ENCODE measurements at places on chromosomes 5 and 9.
A peak's percentile ranks its signal among the peaks of the same experiment; 100 is the strongest.

- DNase-seq, result no peak
Measured at GRCh38 chr5:168936511-168936910, 357.3 kb upstream of the PANK3 start.

DNA sequence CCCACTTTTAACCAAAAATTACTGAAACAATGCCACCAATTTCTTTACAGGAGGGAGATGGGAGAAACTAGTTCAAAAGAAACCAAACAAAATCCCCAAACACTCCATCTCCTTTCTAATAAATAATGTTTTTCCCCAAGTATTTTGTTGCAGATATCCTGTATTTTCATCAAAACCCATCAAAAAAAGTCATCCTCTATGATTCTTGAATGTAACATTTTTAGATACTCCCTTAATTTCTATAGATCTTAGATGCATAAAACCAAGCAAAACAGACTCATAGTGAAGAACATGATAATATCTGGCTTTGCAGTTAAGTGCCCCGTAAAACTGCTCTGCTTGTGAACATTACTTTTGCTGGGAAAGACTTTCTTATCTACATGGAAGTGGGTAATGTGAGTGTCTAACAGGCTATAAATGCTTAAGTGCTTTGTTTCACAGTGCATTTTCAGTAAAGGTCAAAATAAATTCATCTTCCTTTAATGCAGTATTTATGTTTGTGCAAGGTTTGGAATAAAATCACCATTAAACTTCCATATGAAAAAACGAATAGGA lies 77.3 kb upstream of the TBCA start:
- no peak for DNase-seq

- no peak for DNase-seq
Measured at GRCh38 chr5:72480841-72481240, 26.4 kb downstream of the ZNF366 start.

- peak; percentile 19 for DNase-seq
Measured at GRCh38 chr9:106860721-106861639, 2.0 kb upstream of the ZNF462 start.

- DNase-seq, result no peak
Measured at GRCh38 chr9:14418941-14419937, 105.3 kb upstream of the NFIB start.

- DNase-seq, result no peak
Measured at GRCh38 chr5:149826574-149826973, 96.5 kb downstream of the PPARGC1B start.

DNA sequence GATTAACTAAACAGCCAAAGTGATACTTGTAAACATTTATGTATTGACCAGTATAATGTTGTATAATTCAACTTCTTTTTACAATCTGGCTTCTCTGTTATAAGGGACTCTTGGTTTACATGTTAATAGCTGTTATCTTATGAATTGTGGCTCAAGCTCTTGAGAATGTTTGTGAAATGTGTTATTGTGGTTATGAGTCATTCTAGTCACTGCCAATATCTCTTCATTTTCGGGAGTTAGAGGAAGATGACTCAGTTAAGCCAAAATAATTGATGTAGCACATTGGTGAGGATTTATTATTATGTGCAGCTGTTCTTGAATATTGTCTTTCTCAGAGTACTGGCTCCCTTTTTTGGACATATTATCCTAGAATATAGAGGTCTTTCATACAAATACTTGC lies 655.2 kb upstream of the RIOK2 start:
- no peak for DNase-seq

GRCh38 chr9:116286297-116286696 lies 132.7 kb downstream of the PAPPA start:
- peak; percentile 47 for DNase-seq

DNA sequence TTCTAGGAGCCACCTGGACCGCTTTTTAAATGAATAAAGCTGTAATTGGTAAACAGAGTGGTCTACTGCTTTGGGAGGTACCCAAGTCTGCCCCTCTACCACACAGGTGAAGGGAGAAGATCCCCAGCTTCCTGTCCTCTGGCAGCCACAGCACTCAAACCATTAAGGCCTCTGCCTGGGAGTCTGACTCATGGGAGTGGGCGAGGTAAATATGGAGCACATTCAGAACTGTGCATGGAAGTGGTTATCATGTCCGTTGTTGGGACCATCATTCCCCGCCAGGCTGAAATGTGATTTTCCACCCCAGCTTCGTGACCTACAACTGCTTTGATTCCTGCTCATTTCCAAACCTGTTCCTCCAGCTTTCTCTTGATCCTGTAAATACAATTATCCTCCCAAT lies 59.5 kb upstream of the ALDH1B1 start:
- DNase-seq, result no peak

DNA sequence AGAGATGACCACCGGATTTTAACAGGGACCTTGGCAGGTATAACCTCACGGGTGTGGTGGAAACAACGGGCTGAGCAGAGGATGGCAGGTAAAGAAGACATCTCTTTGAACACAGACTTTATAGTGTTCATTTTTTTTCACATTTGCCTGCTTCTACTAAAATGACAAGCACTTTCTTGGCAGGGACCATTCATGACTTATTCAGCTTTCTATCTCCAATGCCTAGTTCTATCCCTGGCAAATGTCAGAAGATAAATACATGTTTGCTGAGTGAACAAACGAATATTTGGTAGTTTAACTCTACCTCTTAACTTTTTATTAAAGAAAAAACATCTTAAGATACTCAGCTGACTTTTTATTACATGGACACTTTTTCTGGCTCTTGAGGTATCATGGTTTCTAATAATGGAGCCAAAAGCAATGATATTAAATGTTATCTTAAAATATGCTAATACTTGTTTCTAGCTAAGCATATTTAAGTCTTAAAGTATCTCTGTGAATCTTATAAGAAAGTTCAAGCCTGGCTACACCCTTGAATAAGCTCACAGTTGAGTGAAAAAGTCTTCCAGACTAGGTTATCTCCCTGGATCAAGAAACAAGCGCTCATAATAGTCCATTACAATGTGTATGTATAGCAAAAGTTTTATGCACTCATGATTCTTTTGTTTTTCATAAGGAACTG lies 8.5 kb downstream of the ELL2 start:
- DNase-seq, result no peak

DNA sequence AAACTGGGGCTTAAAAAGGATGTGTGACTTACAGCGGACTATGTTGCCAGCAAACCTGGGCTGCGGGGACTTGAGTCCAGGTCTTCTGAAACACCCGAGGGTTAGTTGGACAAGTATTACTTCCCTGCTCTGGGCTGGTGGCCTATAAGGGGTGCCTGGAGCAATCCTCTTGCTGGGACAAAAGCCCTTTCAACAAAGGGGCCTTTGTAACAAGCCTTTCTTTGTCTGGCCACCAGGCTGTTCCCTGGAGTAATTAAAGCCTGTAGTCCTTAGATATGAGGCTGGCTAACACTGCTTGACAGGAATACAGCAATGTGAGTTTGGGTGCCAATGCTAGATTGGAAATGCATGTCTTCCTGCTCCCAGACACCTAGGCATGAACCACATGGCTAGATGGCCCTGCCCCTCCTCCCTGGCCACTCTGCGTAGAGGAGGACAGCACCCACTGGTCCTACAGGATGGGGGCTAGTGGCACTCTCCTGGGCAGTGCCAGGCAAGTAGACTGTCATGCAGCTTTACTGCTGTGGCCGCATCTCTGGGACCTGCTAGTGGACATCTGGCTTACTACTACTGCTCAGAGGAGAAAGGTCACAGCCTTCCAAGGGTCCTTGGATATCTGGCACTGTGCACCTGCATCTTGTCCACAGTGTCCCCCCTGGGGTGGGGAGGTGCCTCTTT lies 343.1 kb downstream of the ZSWIM6 start:
- DNase-seq, result peak; percentile 41

DNA sequence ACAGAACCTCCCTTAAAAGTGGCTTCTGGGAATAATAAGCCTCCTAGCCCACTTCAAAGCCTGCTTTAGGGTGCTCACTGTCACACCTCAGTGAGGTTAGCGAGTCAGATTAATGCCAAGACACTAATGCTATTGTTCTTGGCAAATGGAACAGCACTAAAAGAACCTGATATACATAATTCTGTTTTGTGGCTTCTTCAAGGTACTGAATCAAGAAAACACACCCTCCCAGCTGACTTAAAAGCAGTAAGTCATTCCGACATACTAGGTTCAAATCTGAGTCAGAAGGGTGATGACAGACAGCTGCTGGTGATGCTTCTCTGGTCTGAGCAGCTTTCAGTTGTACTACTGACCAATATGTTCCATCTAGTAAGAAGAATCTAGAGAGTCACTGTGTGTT lies 121.6 kb downstream of the OXCT1 start:
- no peak for DNase-seq

DNA sequence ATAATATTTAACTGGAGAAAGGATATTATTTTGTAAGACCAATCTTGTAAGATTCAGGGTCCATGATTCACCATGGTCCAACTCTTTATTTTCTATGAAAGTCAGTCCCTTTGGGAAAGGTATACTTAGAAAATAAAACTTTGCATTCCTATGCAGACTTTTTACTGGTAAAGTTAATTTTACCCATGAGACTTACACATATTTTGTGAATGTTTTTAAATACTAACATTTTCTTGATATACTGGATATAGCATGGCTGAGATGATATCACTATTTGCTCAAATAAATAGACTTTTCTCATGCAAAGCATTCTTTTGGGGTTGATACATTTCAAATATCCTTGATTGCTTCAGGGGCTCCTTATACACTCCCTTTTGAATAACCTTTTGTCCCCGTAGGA lies 512.1 kb downstream of the MAN2A1 start:
- no peak for DNase-seq

GRCh38 chr5:52725065-52725746 lies 62.5 kb upstream of the ITGA1 start:
- DNase-seq, result no peak

DNA sequence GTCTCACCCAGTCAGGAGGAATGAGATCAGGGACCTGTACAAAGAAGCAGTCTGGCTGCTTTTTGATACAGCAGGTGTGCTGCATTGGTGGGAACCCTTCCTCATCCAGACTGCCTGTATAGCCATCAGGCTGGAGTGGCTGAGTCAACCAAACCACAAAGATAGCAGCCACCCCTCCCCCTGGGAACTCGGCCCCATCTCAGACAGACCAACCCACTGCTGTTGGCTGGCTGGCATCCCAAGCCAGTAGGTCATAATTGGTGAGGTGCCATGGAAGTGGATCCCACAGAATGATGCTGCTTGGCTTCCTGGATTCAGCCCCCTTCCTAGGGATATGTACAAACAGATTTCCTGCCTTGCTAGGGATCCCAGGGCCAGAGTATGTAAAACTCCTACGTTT lies 60.9 kb downstream of the YTHDC2 start:
- no peak for DNase-seq

GRCh38 chr5:123204251-123204650 lies 115.2 kb downstream of the PRDM6 start:
- DNase-seq, result no peak

DNA sequence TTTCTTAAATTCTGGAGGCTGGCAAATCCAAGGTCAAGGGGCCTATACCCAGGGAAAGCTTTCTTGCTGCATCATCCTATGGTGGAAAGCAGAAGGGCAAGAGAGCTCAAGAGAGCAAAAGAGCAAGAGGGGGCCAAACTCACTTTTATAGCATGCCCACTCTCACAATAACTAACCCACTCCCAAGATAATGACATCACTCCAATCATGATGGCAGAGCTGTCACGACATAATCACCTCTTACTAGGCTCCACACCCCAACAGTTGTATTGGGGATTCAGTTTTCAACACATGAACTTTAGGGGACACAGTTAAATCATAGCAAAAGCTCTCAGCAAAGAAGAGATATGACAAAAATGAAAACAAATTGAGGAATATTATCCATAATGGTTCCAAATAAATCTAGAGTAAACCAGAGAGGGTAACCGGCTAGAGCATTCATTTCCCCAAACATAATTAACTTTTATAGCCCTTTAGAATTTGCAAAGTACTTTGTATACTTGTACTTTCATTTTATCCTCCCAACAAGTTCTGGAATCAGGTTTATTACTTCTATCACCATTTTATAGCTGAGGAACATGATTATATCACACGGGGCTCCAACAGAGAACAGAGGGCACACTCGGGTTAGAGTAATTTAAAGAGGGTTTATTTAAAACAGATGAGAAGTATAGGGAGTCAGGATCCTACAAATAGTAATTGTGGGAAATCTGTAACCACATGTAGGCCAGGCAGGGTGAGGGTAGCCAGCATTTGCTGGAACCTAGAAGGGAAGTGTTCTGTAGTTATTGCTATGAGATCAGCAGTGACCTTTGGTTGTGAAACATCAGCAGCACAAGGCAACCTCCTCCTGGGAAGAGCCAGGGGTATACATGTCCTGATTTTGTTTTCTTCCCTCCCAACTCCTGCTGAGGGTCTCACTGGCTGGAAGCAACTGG lies 7.2 kb upstream of the TARS1 start:
- no peak for DNase-seq

DNA sequence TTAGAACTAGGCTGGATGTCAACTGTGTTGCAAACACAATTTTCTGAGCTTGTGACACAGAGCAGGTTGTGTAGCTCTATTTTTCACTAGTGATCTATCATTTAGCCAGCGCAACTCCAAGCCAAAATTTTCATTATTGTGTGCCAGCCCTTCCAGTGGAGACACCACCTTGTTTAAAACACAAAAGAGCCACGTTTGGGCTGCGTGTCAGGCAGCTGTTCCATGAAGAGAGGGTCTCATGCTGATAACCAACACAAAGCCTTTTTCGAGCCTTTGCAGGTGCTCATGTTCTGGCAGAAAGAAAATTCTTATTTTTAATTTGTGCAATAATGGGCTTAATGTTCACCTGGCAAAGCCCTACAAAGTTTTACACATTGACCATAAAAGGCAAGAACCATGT lies 237.6 kb upstream of the RGMB start:
- DNase-seq, result no peak

GRCh38 chr5:149002053-149002452 lies 60.8 kb downstream of the SH3TC2 start:
- DNase-seq, result peak; percentile 68

- no peak for DNase-seq
Measured at GRCh38 chr9:38405785-38406184, 13.3 kb downstream of the ALDH1B1 start.

GRCh38 chr5:131156385-131156784 lies 8.7 kb downstream of the HINT1 start:
- DNase-seq, result no peak

GRCh38 chr9:136960212-136960937 lies 8.3 kb downstream of the LCN12 start:
- DNase-seq, result no peak

DNA sequence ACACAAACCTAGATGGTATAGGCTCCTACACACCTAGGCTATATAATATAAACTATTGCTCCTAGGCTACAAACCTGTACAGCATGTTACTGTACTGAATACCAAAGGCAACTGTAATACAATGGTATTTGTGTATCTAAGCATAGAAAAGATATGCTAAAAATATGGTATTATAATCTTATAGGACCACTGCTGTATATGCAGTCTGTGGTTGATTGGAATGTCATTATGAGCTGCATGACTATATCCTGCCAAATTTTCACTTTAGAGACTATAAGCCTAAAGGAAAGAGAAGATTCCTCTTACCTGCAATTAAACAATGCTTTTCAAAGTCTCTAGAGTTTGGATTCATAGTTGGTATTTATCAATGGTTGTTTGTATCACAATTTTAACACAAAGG lies 24.7 kb upstream of the ACOT12 start:
- DNase-seq, result no peak

- no peak for DNase-seq
Measured at GRCh38 chr9:14081745-14082144, 232.2 kb downstream of the NFIB start.

- no peak for DNase-seq
Measured at GRCh38 chr9:21933865-21934264, 60.3 kb downstream of the CDKN2A start.
